OCI-LY7 (cell line): ENCODE measurements at places on chromosomes 11 and 22. TPM values are rescaled to one million over a fixed set of nuclear protein-coding genes. Genes with fewer than 3 reads are reported as not detected.

ABCC8 gene
- total RNA-seq: not detected in 2 replicates

- DNase-seq: no peak
Measured at GRCh38 chr22:37522482-37522881, 3.3 kb upstream of the CARD10 start.

- DNase-seq: no peak
Measured at GRCh38 chr11:35963911-35964310, 20.0 kb downstream of the LDLRAD3 start.

GRCh38 chr11:45852712-45853101 lies 5.4 kb downstream of the CRY2 start:
- DNase-seq: peak; percentile 39

- DNase-seq: no peak
Measured at GRCh38 chr11:134386945-134387344, 25.1 kb downstream of the B3GAT1 start.

DNA sequence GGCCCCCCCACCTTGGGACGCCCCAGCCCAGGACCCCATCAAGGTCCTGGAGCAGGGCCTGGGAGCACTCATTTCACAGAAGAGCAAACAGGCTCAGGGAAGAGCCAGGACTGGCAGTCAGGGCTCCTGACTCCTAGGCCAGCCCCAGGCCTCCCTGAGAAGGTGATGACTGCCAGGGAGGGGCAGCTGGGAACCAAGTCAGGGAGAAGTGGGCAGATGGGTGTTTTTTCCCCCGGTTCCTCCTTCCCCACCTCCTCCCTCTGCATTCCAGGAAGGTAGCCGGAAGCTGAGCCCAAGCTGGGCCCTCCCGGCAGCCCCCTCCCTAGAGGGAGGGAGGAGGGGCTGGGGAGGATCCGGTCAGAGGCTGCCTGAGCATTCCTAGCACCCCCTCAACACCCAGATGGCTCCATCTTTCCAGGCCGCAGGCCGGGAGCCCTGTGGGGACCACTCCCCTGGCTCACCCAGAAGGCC lies 19.6 kb downstream of the MYRF start:
- no peak for DNase-seq

DNA sequence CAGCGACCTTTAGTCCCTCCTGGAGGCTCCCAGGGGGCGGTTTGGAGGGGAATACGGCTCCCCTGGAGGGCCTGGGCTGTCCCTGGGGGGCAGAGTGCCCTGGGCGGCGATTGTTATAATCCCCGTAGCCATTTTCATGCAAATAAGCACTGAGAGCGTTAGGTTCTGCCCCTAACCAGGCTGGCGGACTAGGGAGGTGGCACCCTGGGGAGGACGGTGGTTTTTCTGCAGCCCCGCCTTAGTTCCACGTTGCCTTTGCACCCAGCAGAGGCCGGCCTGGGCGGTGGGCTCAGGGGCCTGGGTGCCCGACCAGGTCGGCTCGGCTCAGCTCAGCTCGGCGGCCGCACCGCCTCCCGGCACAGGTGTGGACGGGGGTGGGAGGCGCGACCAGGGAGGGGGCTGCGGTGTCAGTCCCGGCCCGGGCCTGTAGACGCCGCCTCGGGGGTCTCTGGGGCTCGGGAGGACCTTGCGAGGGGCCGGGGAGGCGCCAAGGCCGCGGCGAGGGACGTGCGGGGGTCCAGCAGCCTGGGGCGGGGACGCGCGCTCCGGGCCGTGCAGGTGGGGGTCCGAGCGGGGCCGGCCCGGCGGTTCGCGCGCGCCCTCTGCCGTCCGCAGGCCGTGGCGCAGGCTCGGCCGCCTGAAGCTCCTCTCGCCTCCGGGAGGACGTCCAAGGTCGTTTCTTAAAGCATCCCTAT lies 2.3 kb upstream of the DUSP8 start:
- peak; percentile 46 for DNase-seq

- no peak for DNase-seq
Measured at GRCh38 chr11:4699697-4700435, 2.2 kb upstream of the OR51E2 start.

DNA sequence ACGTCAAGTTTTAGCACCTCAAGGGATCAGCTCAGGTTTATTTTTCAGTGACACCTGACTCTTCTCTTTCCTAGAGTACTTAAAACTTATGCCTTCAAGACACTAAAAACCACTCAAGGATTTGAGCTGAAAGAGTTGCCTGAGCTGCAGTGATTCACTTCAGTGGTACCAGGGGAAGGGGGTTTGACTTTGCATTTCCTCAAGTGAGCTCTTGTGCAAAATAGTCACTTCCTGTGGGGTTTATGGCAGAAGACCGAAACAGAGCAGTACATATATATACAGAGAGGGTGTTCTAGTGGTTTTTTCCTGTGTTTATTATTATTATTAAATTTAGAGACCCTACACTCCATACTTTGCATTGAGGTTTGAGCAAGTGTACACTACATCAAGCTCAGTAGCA lies 60.7 kb downstream of the DBX1 start:
- DNase-seq: no peak

DNA sequence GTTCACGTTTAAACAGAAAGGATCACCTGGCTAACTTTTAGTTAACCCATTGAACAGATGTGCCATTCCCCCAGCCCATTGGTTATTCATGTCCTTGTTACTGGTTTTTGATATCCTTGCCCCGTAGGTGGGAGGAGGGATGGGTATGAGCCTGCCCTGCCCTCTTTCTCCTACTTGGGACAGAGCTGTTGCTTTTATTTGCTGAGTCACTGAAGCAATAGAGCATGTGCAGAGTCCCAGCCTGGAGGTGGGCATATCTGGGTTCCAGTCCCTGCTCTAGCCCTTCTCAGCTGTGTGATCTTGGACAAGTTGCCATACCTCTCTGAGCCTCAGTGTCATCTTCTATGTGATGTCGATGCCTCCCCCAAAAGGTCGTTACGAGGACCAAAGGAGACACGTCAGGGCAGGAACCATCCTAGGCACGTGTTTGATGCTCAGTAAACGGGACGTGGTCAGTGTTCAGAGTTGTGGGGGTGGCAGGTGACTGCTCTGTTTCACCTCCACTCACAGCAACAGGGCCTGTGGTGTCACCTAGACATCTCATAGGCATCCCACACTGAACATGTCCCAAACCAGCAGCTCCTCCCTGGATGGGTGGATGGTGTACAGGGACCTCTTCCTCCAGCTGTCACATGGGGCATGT lies 61.0 kb downstream of the BMAL1 start:
- no peak for DNase-seq
